ENCODE measurements at places on chromosomes 3 and 15. TPM values are rescaled to one million over a fixed set of nuclear protein-coding genes. Genes with fewer than 3 reads are reported as not detected.

- DNase-seq = no peak
These were observed 12.6 kb upstream of the BAHD1 start for GRCh38 chr15:40428185-40428584.

- DNase-seq = no peak
These were observed 75.7 kb downstream of the GAP43 start for GRCh38 chr3:115698851-115699591.

DNA sequence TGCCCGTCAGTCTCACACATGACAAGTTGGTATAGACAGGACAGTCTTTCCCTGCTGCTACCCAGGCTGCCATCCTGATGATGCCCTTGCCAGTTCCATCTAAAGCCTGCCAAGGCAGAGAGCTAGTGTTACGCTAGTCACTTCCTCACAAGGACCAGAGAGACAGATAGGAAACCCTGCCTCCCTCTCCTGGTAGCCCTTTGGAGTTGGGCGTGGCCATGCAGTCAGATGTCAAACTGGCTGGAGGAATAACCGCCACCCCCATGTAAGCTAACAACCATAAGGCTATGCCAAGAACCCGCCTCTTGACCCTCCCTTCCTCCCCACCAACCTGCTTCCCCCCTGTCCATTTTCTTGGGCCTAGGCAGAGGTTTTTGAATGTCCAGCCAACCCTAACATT lies 2.8 kb downstream of the TMEM115 start:
- DNase-seq = no peak

DNA sequence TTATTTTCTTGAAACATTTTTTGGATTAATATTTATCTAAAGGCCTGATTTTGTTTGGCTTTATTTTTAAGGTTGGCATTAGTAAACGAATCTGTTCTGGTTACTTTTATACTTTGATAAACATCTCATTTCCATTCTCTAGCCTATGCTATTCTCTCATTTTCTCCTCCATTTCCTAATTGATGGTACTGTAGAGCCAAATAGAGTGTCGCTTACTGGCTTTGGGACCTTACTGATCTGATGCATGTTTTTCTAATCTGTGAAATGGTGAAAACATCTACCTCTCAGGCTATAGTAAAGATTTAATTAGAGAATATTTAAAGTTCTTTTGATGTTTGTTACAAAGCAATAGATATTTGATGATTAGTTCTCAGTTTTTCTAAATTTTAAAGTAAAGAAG lies 1.6 kb downstream of the LNP1 start:
- no peak for DNase-seq

Gene EFHB
- 0.72 TPM for total RNA-seq

Gene GASK1A
- total RNA-seq = not detected

- DNase-seq = no peak
These were observed 61.4 kb upstream of the ZBTB38 start for GRCh38 chr3:141306922-141307321.
